CD8-positive, alpha-beta memory T cell (primary cell): ENCODE measurements at places on chromosomes 6 and 20.
A peak's percentile ranks its signal among the peaks of the same experiment; 100 is the strongest.

DNA sequence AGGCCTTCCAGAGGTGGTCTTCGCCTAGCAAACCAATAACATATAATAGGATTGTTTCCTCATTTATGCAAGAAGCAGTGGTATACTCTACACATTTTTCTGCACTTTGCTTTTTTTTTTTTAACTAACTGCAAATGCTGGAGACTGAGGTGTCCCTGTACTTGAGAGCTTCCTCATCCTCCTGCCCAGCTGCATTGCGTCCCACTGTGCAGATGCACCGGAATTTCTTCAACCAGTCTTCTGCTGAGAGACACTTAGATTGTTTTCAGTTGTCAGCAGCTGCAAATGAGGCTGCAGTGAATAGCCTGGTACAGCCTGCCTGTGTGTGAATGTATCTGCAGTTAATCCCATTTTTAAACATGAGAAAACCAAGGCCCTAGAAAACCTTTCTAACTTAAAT lies 11.5 kb downstream of the FGD2 start:
- DNase-seq, result no peak

DNA sequence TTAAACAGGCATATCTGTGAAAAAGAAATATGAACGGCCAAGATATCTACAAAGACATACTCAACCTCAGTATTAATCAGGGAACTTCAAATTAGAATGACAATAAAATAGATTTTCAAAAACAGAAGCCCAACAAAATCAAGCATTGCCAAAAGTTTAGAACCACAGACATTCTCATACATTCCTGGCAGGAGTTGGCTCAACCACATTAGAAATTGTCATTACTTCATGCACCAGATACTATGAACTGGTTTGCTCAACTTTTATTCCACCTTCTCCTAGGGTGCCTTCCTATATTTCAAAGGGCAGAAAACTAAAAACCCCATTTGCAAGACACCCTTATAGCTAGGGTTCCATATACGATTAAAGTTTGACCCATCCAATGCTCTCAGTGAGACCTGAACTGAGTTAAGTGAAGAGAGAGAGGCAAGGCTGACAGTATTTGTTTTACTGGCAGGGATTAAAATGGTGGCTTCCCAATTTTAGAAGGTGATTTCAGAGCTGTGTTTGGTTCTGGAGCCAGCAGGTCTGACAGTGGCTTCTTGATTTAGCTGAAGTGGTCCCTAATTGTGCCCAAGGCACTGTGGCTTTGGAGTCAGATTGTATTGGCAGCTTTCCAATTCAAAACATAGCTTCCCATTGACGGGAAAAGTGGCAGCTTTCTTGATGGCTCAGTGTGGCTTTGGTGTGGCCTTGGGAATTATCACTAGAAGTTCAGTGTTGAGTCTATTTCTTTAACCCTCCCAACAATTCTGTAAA lies 77.1 kb upstream of the CDYL start:
- no peak for DNase-seq

- DNase-seq, result no peak
Measured at GRCh38 chr20:63708301-63709148, 686 bp downstream of the ZGPAT start.

GRCh38 chr6:96410467-96410866 lies 111.1 kb upstream of the UFL1 start:
- no peak for DNase-seq

GRCh38 chr6:2502998-2503674 lies 247.6 kb downstream of the MYLK4 start:
- no peak for DNase-seq

DNA sequence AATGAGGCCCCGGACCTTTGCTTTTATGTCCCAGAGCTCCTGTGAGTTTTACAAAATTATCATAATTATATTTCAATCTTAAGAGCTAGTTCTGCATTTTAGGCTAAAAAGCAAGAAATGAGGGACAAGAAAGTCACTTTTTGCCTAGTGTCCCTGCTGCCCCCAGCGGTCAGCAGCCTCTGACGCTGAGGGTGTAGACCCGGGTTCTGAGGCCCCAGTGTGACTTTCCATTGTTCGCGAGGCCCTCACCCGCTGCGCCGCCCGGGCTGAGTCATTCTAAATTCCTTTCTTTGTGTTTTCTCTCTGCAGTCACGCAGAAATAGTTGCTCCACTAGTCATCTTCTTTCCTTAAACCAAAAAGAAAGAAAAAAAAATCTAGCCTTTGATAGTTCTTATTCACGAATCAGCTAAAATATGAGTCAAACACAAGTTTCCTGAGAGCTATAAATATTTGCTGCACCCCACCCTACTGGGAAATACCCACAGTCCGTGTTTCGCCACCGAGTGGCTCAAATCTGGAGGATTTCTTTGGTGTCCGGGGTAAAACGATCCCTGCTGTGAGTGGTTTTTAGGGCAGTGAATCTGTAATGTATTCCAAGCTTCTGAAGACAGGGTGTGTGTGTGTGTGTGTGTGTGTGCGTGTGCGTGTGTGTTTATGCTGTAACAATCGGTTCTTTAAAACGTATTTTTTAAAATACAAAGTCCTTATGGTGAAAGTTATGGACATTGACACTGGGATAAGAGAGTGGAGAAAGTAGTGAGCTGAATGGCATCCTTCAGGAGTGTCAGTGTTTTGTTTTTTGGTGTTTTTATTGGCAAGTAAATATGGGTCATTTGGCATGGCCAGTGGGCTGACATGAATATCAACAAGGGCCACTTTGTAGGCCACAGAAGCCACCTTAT lies 59.7 kb upstream of the EEF1A1 start:
- DNase-seq, result peak; percentile 72

GRCh38 chr6:131979515-131980337 lies 28.6 kb upstream of the CCN2 start:
- DNase-seq, result no peak

GRCh38 chr6:113782636-113783035 lies 74.5 kb upstream of the MARCKS start:
- DNase-seq, result no peak

DNA sequence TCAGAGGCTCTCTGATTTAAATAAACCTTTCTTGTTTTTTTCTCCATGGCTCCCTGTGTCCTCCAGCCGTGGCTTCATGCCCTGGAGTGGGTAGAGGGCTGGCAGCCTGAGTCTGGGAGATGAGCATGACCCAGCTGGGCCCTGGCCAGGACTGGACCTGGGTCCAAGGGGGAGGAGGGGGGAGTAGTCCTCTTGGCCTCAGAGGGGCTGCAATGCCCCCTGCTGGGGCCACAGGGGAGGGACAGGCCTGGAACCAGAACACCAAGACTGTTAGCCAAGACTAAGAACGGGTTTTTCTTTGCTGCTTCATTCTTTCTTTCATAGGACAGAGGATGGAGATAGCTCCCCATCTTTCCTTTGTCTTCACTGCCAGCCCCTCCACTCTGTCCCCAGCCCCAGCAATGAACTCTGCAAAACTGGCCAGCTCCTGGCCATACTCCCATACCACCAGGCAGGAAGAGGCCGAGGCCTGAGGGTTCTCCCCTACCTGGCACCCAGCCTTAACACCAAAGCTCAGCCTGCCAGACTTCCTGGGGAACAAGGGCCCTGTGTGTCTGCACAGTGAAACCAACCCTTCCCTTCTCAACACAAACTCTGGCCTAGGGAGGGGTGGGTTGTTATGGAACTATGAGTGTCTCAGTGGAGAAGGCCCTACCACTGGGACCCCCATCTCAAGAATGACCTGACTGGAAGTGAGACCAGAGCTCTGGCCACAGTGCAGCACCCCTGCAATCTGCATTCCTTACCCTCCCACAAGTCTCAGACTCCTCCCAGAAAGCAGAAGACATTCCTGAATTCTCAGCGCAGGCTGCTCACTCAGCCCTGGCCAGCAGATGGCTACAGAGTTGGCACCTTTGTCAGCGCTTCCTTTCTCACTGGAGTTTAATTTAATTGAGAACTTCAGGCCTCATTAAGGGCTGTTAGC lies 11.0 kb downstream of the SLC29A1 start:
- no peak for DNase-seq

DNA sequence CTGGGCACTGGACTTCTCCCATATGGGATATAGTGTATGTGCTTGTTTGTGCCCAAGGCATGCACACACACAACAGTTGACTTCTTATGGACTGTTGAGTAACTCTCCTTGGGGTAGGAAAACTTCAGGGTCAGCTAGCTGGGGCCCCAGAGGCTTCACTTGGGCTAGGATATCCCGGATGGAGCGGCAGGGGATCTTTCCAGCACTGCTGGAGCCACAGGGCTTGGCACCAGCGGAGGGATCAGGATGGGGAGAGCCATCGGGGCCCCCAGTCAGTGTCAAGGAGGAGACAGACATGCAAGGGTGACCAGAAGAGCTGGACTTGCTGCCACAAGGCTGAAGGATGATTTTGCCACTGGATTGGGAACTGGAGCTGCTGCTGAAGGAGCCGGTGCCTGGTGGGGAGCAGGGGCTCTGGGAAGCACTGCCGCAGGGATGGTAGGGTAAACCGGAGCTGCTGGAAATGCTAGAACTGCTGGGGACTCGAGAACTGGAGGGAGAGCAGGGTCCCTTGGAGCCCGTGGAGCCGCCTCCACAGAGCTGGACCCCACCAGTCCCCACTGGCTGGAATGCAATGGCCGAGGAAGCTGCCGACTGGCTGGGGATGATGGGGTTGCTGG lies 1.5 kb downstream of the PSORS1C1 start:
- no peak for DNase-seq

GRCh38 chr6:162670345-162670744 lies 57.2 kb downstream of the PRKN start:
- DNase-seq, result no peak

- no peak for DNase-seq
Measured at GRCh38 chr20:37202267-37202943, 23.1 kb upstream of the MROH8 start.

- DNase-seq, result no peak
Measured at GRCh38 chr6:129314575-129314974, 395.4 kb downstream of the ARHGAP18 start.

- no peak for DNase-seq
Measured at GRCh38 chr6:130900913-130901312, 73.7 kb downstream of the SMLR1 start.

GRCh38 chr6:16511040-16511660 lies 250.1 kb downstream of the ATXN1 start:
- no peak for DNase-seq

DNA sequence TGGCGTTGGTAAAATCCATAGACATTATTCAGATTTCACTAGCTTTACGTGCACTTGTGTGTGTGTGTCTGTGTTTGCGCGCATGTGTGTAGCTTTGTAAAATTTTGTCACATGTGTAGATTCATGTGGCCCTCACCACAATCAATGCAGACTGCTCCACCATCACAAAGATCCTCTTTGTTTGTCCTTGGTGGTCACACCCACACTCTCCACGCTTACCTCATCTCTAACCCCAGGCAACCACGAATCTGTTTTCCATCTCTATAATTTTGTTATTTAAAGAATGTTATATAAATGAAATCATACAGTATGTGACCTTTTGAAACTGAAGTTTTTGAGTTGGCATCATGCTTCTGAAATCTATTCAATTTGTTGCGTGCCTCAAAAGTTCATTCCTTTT lies 58.5 kb downstream of the GRM1 start:
- DNase-seq, result no peak

DNA sequence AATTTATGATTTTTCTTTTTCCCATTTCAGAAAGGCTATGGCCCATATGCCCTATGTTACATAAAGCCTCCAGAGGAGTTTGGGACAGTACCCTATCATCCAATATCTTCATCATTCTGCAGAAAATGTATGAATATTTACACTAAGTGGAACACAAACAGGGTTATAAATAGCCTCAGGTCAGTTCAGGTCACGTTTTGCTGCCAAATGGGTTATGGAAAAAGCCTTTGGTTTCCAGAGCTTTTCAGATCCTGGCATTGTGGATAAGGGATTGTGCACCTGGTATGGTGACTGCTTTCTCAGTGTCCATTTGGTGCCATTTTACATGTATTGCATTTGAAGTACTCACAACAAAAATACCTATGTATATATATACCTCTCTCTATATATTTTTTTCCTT lies 29.4 kb downstream of the UTRN start:
- DNase-seq, result no peak

DNA sequence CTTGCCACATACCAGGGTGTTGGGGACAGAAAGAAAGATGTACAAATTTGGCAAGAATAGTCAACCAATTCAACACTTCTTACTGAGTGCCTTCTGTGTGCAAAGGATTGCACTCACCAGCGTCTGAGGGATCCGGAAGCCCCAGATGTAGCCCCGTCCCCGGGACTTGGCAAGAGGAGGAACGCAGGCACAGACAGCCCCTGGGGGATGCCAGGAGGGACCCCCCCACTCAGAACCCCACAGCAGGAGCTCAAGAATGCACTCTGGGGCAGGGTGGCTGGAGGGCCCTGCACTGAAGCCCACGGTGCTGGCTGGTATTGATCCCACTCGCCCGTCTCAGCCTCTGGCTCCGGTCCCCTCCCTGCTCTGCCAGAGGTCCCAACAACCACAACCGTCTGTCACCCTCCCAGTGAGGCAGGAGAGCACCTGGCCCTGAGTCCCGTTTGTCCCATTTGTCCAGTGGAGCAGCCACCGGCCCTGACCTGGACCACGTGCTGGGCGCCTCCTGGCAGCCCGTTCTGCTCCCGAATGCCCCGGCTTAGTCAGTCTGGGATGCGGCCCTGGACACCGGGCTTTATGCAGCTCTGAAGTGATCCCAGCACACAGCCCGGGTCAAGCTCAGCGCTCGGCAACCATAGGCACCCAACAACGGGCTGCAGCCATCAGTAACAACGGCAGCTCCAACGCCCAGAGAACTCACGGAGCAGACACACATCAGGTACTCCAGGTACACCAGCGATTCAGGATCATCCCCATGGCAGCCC lies 128.7 kb downstream of the DLL1 start:
- no peak for DNase-seq

- DNase-seq, result no peak
Measured at GRCh38 chr20:35206802-35207201, 19.7 kb upstream of the MMP24 start.

DNA sequence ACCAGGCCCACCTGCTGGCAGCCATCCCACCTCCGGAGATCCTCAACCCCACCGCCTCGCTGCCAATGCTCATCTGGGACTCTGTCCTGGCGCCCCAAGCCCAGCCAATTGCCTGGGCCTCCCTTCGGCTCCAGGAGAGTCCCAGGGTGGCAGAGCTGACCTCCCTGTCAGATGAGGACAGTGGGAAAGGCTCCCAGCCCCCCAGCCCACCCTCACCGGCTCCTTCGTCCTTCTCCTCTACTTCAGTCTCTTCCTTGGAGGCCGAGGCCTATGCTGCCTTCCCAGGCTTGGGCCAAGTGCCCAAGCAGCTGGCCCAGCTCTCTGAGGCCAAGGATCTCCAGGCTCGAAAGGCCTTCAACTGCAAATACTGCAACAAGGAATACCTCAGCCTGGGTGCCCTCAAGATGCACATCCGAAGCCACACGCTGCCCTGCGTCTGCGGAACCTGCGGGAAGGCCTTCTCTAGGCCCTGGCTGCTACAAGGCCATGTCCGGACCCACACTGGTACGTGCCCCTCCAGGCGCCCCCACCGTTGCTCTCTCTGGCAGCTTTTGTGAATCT lies 1.1 kb downstream of the SNAI1 start:
- DNase-seq, result no peak

DNA sequence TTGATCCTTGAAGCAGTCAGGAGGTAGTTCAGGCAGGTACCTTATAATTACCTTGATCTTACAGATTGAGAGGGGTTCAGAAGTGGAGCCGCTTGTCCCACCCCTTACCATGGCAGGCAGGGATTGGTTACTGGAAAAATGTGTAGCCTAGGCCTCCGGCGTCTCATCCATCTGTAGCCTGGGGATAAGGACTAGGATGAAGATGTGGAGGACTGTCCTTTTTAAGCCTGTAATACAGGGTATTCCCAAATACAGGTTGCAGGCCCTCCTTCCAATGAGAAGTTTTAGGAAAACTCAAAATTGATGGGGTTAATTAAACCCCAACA lies 2.8 kb downstream of the HMGA1 start:
- no peak for DNase-seq
